ENCODE measurements at places on chromosomes 12 and 14.

GRCh38 chr14:37707716-37708115 lies 112.3 kb downstream of the TTC6 start:
- DNase-seq: no peak

- no peak for DNase-seq
These were observed 41.3 kb upstream of the BCL7A start for GRCh38 chr12:121980191-121980891.

DNA sequence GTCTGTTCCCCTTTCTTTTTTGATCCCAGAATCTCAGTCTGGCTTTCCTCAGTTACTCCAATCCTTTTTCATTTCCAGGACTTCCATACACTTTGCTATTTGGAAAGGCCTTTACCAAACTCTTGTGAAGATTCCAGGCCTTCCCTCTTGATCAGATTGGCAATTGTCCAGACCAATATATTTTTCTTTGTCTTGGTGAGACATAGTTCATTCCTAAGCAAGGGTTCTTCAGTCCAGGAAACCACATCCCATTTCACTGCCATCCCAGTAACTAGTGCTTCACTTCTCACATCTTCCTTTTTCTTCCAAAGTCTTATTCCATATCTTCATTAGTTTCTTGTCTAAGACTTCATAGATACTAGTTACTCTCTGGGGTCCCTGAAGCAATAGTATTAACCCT lies 2.1 kb upstream of the PTPRQ start:
- no peak for DNase-seq

DNA sequence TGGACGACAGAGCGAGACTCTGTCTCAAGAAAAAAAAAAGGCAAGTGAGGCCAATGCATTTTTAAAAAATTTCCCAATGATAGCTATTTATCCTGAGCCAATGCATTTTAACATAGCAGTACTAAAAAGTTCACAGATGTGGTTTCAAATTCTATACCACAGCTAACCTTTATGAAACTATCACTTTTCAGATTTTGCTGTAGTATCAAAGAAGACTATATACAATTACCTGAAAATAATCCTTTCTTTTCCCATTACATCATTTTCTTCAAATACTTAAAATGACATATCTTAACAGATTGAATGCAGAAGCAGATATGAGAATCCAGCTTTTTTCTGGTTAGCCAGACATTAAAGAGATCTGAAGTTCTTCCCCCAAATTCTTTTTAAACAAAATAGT lies 13.2 kb downstream of the ATF7 start:
- DNase-seq: no peak

GRCh38 chr12:108966378-108967151 lies 54.3 kb downstream of the SVOP start:
- no peak for DNase-seq

DNA sequence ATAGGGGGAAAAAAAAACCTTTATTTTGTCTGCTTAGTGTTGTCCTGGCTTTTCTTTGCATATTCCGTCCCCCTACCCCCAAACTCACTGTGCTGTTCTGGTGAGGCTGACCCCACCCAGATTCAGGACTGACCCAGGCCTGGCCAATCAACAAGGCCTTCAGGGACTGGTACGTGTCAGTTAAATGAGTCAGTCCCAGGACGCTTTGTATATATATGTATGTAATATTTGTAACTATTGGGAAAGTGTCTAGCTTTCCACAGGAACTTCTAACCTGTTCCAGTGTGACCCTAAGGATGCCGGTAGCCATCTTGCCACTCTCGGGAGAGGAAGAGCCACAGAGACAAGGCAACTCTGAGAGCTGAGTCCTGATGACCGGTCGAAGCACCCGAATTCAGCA lies 107.4 kb downstream of the VCPKMT start:
- DNase-seq: no peak

- DNase-seq: no peak
These were observed 28.2 kb downstream of the DAD1 start for GRCh38 chr14:22560662-22561365.

DNA sequence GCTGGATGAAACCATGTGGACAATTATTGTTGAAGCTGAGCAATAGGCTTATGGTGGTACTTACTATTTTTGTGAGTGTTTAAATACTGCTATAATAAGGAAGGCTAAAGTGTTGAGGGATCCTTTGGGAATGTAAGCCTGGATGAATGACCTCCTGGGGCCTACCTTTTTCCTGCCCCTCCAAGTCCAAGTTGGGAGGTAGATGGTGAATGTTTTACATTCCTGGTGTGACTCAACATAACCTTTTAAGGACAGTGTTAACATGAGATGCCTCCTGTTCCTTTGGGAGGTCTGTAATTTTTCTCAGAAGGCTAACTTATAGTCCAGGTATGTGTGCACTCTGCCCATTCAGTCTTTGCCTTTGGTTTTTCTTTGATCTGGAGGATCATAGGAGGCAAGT lies 315.9 kb downstream of the NRXN3 start:
- DNase-seq: no peak

All from stimulated activated CD4-positive, alpha-beta T cell treated with anti-CD3 and anti-CD28 coated beads, Interleukin-12 subunit alpha, Interleukin-12 subunit beta, amount 100 ng/mL, for 48 hours (primary cell).